ENCODE measurements at places on chromosomes 2 and 18.

DNA sequence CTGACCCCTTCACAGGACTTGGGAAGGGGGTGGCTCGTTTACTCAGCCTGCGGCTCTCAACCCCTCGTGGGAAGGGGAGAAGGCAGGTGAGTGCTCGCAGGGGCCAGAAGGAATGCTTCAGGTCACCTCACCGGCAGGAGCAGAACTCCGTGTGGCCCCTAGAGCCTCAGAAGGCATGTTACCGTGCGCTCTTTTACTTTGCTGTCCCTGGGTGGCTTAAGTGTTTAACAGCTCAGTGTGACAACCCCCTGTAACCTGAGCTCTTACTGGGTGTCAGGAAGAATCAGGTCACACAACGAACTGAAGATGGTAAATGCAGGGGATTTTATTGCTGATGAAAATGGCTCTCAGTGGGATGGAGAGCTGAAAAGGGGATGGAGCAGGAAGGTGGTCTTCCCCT is 1235.4 kb downstream of the LRP1B start:
- DNase-seq = no peak

GRCh38 chr2:152550386-152550785 is 166.9 kb downstream of the PRPF40A start:
- DNase-seq = no peak

GRCh38 chr2:195407783-195408182 is 249.2 kb upstream of the SLC39A10 start:
- DNase-seq = no peak

DNA sequence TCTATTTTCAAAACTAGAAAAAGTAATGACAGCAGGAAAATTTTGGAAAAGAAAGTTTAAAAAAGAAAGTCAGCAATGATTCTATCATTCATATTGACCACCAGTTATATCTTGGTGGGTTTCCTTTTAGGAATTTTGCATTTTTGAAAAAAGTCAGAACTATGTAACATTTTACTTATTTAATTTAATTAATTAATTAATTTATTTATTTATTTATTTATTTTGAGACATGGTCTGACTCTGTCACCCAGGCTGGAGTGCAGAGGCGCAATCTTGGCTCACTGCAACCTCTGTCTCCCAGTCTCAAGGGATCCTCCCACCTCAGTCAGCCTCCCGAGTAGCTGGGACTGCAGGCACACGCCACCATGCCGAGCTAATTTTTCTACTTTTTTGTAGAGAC is 149.9 kb upstream of the ACAA2 start:
- no peak for DNase-seq

GRCh38 chr2:180732337-180732736 is 248.1 kb upstream of the UBE2E3 start:
- DNase-seq = no peak

DNA sequence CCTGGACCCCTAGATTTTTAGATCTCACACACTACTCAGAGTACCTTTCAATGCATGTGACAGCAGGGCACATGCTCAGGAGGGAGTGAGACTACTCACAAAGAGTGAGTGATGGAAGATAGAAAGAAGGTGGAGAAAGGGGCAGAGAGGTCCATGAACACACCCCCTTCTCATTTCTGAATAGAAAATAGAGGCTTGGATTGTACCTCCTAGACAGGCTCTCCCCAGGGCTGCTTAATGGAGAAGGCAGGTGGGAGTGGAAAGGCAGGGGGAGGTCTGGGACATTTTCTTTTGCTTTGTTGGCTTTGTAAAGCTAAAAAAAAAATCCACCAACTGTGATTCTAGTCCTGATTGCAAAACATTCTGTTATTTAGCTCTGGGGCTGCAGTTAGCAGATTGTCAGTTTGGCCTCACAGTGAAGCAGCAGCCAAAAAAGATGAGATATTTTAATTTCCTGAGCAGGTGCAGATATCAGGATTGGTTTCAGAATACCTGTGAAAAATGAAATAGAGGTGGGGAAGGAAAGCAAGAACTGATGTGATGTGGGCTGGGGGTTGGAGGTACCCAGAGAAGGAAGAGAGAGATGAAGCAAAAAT is 119.3 kb upstream of the GYPC start:
- no peak for DNase-seq

DNA sequence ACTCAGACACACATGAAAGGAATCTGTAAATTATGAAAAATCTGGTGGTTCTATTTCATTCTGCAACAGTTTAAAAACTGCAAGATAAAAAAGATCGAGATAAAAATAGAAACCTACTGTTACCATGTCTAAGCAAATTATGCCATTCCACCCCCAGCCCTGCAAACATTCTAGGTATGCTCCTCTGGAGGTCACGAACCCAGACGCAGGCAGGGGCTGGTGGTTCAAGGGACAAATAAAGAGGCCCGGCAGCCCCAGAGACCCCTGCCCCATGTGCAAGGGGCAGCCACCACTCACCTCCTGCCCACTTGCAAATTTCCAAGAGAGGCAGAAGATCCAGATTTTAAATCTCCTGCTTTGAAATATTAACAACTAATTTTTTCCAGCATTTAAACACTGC is 210.5 kb downstream of the ANAPC1 start:
- no peak for DNase-seq

- no peak for DNase-seq
Measured at GRCh38 chr2:174120346-174120745, 128.0 kb downstream of the OLA1 start.

DNA sequence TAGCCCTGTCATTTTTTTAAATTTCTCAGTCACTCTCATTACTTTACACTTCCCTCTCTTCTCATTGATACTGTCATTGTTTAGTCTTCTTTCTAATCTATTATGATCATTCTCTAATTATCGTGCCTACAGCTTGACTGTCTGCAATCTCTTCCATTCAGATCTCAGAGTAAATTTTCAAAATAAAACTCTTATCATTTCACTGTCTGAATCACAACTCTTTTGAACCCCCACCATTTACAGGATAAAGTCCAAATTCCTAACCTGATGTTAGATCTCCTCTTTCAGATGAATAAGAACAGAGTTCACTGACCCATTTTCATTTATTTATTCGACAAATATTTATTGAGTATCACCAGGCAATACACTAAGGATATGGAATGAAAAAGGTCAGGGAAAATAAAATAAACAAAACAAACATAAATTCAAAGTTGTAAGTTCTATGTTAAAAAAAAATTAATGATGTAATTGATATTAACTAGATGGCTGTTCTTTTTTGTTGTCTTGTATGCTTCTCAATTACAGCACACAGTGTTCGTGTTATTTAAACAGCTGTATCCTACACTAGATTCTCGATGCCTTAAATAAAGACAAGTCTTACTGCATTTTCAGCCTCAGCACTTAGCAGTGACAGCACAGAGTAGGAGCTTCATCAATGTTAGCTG is 631.0 kb downstream of the IRS1 start:
- DNase-seq = no peak

- DNase-seq = peak; percentile 6
Measured at GRCh38 chr2:239035361-239035814, 187.5 kb downstream of the TWIST2 start.

DNA sequence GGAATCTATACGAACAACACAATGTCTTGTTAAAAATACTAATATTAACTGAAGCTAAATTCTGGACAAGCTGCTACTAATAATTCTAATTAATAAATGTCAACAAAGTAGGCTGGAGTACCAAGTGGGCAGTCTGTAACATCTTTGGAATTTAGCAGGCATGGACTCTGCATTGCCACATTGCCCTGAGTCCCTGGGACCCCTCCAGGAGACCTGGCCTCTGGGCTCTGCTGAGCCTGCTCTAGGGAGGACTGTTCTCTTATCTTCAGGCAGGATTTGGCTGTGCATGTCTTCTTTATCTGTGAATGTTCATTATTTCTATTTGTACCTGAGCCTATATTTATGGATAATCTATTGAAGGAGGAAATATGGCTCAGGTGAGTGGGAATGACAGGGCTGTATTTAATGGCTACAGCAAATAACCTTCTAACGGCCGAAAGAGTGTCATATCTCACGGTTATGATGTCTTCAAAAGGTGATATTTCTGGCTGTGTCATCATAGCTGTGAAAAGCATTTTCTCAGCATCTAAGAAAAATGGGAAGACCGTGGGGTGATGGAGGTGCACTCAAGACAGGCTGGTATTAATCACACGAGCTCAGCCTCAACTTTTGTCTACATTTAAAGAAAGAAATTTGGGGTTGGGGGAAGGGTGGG is 28.6 kb upstream of the SETBP1 start:
- DNase-seq = no peak

- DNase-seq = no peak
Measured at GRCh38 chr2:214593727-214594126, 182.9 kb downstream of the VWC2L start.

GRCh38 chr2:152078662-152079061 is 20.2 kb downstream of the CACNB4 start:
- no peak for DNase-seq

GRCh38 chr2:128467321-128467969 is 148.8 kb upstream of the HS6ST1 start:
- DNase-seq = no peak

DNA sequence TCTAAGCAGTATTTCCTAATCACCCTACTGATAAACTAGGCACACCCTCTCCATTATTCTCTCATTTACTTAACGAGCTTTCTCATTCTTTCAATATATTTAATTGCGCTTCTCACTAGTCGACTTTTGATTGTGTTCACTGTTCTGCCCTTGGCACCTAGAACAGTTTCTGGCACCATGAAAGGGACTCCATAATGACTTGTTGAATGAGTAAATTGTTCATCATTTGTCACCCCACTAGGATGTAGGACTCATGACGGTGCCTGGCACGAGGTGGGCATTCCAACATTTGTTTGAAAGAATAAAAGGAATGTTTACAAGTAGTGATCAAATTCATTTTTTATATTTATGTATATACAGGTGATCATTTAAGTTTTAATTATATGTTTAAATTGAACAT is 123.7 kb downstream of the DIS3L2 start:
- DNase-seq = no peak

- DNase-seq = peak; percentile 17
Measured at GRCh38 chr2:138502255-138503086, 901 bp downstream of the SPOPL start.

All from NCI-H1105 (cell line).